ENCODE measurements at places on chromosomes 2 and 18.
A peak's percentile ranks its signal among the peaks of the same experiment; 100 is the strongest.

DNA sequence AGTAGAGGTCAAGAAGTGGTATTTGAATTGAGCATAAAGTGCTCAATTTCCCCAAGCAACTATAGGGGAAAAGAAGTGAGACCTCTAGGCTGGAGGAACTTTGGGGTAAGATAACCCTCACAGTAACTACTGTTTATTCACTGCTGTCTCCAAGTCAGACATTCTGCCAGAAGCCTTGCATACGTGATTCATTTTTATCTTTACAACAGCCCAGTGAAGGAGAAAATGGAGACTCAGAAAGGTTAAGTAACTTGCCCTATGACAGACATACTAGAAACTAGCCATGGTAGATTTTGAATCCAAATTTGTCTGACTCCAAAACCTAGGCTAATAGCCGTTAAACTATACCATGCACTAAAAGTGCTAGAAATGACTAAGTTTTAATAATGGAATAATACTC is 28.4 kb downstream of the DNAJC10 start:
- DNase-seq, result no peak

DNA sequence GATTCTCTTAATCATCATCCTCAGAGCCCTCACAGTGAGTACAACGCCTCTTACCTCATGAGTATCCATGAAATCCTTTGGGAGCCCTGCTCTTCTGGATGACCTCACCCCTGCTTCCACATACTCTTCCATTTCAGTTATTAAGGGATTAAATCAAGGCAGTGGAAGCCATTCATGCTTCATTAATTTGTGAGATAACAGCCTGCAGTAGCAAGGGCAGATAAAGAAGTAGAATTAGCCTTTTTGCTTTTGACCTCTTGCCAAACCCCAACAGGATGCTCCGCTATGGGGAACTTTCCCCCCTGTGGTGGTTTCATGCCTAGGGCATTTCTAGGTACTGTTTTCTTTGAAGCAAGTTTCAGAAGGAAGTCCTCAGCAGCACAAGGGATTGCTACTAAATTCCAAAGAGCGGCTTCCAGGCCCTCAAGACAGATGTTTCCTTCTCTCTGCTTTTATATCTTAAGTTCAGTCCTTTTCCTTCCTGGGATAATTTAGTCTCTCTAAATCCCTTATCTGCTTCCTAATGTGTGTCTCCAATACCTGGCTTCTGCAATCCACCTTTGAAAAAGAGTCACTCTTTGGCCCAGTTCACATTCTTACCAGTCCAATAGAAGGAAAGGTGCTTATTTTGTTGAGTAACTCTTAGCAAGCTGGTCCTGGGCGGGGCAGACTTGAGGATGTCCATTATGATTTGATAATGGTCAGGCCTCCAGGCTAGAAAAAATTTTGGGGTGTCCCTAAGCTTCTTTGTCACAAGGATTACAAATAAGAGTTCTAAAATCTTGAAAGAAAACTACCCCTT is 76.9 kb downstream of the MYO1B start:
- peak; percentile 64 for DNase-seq

GRCh38 chr2:96727431-96727830 is 12.4 kb downstream of the LMAN2L start:
- DNase-seq, result no peak

- no peak for DNase-seq
These were observed 21.1 kb downstream of the NBAS start for GRCh38 chr2:15539999-15540398.

- no peak for DNase-seq
These were observed 386.4 kb downstream of the PIK3C3 start for GRCh38 chr18:42341423-42341822.

DNA sequence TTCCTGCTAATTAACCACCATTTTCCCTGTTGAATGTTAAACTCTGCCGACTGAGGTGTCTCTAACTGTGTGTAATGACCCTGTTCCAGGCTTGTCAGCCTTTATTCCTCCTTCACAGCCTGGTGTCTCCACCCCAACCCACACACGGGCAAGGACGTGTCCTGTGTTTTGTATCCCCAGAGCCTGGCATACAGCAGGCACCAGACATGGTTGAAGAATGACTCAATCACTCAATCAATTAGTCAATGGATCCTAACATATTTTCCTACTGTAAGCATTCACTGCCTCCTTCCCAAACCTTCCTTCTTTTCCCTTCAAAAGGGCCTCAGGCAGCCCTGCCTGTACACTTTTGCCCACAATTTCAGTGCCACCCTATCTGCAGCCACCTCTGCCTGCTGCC is 2.7 kb upstream of the TNS1 start:
- DNase-seq, result no peak

DNA sequence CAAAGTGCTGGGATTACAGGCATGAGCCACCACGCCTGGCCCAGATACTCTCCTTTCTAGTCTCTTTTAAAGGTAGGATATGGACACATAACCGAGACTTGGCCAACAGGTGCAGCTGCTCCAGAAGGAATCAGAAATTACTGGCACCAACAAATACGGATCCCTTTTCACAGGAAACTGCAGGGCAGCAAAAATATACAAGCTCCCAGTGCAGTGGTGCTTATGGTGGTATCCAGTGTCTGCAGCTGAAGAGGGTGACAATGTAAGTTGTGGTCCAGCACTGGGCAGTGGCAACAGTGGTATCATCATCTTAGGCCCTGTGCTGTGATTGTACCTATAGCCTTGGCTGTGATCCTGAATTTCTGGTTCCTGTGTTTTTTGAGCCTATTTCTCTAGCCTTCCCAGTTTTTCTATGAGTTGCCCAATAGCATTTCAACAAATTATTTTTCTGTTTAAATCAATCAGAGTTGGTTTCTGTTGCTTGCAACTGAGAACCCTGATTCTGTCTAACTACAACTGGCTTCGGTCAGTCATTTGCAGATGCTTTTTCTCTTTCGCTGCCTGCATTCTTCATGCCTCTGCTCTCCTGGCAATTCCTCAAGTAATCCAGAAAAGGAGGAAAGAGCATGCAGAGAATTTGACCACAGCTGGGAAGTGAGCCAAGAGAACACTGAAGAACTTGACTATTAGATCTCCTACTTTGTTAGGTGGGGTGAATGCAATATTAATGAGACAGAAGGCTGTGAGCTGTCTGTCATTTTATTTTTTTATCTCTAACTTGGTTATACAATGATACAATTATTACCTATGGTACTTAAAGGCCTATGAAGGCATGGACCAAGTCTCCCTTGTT is 30.8 kb upstream of the EML4 start:
- peak; percentile 78 for DNase-seq

GRCh38 chr2:95031076-95031725 is 5.7 kb downstream of the MAL start:
- DNase-seq, result no peak

- DNase-seq, result no peak
These were observed 44.1 kb upstream of the TTC39C start for GRCh38 chr18:23970161-23971096.

DNA sequence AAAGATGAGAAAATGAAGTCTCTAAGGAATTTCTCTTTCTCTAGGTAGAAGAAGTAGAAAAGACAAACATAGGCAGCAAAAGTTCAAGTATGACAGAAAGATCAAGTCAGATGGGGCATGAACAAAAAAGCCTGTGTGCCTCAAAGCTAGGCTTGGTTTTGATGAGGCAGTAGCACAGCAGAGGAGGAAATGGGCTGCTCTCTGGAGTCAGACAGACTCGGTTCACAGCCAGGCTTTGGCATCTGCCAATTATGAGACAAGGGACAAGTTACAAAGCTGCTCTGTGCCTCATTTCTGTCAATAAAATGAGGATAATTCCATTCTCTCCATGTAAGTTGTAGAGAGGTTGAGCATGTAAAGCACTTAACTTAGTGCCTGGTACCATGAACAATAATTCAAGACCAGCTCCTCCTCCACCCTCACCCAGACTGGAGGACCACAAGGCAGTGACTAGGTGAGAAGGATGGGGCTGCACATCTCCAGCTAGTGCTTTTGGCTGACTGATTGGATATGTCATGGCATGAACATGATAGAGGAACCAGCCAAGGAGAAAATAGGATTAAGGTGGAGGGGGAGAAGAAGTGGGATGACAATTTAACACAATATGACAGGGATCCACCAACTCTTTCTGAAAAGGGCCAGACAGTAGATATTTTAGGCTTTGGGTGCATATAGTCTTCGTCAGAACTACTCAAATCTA is 84.6 kb downstream of the TMEM163 start:
- no peak for DNase-seq

DNA sequence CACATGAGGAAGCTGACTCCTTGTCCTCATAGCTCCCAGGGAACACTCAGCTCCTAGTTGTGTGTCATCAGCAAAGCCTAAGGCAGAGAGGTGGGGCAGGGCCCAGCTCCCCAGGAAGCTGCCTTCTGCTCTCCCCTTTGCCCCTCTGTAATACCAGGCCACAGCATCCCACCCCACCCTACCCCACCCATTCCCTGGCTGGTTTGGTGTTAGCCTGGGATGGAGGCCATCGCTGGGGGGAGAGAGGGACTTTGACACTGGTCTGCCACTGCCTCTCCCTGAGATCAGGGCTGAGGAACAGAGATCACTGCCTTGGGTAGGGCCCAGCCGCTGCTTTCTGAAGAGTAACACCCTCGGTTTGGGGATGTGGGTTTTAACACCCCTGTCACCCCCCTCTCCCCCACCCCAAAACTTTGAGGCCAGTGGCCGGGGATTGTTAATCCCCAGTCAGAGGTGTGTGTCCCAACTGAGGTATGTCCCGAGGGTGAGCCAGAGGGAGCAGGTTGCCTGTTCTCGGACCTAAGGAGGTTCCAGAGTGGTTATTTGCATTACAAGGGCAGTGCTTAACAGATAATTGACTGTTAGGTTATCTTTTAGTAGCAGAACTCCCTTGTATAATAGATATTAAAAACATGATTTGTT is 41.4 kb downstream of the TET3 start:
- no peak for DNase-seq

DNA sequence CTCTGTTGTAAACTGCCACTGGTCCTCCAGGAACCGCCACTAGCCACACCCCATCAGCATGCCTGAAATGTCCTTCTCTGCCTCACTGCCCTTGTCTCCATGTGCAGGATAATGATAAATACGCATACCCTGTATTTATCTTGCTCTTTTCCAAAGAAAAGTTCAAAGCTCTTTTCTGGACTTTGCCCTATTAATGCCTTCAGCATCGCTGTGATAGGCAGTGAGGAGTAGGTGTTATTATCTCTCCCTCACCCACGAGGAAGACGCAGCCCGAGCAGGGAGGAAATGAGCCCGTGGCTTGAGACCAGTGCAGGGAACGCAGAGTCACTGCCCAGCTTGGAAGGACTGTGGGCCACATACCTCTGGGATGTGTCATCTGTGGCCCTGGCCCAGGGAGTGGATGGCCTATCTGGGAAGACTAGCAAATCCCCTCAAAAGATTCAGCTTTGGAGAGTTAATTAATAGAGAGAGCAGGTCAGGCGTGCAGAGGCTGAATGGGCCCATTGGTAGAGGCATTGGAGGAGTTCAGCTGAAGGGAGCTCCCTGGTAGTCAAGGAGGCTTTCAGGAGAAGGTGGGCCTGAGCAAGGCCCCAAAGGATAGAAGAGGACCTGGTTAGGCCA is 39.5 kb upstream of the MCFD2 start:
- DNase-seq, result peak; percentile 84

DNA sequence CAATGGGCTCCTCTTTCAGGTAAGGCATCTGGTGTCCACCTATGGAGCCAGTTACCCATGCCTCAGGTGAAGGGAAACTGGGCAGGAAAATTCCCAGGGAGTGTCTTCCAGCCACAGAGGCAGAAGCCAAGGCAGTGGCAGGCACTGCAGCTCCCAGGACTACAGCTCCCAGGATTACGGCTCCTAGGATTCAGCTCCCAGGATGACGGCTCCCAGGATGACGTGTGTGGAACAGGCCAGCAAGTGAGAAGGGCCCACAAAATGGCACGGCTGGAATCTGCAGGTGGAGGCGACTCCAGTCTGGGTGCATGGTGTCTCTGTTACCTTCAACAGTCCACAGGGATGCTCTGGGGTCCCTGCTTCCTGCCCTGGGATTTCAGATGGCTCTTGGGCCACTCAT is 92.1 kb downstream of the PTGR3 start:
- DNase-seq, result no peak

- DNase-seq, result no peak
These were observed 44.6 kb downstream of the TFCP2L1 start for GRCh38 chr2:121240436-121240835.

DNA sequence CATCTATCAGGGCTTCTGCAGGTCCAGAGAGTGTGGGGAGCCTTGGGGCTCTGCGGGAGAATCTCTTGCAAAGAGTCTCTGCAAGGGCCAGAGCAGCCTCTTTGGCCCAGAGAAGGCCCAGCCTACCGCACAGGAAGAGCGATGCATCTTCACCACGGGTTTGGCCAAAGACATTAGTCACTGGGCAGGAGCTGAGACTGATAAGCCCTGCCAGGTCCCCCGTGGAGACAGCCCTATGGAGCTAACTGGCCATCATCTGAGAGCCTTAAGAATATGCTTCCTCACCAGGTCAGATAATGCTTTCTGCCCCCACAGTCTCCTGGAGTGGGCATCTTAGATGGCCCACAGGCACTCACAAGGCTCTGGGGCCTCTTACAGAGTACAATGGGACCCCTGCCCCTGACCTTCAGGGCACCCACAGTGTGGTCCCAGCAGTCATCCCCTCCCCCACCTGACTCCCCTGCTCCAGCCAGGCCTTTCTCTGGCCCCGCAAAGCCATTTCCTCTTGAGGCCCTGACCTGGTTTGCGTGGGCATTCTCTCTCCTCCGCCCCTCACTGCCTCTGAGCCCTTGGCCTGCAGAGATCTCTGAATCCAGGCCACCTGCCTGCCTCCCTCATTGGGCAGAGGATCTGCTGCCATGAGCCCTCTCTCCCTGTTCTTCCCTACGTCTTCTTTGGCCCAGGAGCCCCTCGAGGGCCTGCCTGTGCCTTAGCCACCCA is 31.9 kb upstream of the MAPRE3 start:
- DNase-seq, result no peak

- no peak for DNase-seq
These were observed 65.0 kb upstream of the RPL31 start for GRCh38 chr2:100936972-100937542.

- no peak for DNase-seq
These were observed 379.4 kb upstream of the UBE2E3 start for GRCh38 chr2:180601016-180601415.

Data from HS-5 (cell line).